ENCODE measurements at places on chromosomes 7 and 10.

GRCh38 chr7:16637379-16637778 is 8.2 kb downstream of the ANKMY2 start:
- DNase-seq = no peak

DNA sequence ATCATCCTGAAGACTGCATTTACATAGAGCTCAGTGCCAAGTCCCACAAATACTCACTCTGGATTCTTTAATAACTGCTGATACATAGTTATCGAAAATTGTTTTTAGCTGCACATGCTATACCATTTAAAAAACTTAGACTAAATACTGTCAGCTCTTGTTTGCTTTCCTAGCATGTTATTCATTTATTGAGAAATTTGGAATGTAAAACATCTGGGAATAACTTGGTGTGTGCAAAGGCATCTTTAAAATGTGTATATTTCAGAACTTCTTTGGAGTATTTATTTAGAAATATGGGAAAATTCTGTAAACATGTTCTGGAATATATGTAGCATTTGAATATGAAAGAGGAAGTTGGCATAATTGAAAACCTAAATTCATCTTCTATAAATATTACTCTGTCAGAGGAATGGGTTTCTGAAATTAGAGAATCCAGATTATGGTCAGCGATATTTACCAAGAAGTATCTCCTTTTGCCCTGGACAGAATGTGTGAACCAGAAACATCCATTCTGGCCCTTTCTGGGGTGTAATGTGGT is 119.7 kb downstream of the ARID5B start:
- no peak for DNase-seq

DNA sequence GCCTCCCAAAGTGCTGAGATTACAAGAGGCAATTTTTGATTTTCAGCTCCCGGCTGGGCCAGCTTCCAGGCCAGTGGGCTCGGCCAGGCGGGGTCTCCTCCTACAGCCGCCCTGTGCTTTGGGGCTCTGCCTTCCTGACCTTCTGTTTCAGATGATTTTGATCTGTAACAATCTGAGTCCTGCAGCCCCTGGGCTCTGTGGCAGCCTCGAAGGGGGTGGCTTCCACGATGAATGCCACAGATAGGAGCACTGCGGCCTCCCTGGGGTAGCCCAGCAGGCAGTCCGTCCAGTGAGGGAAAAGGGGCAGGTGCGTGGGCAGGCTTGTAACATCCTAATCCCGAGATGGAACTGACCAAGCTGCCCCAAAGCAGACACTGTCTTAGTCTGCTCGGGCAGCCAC is 177.5 kb downstream of the DNAJB6 start:
- no peak for DNase-seq

DNA sequence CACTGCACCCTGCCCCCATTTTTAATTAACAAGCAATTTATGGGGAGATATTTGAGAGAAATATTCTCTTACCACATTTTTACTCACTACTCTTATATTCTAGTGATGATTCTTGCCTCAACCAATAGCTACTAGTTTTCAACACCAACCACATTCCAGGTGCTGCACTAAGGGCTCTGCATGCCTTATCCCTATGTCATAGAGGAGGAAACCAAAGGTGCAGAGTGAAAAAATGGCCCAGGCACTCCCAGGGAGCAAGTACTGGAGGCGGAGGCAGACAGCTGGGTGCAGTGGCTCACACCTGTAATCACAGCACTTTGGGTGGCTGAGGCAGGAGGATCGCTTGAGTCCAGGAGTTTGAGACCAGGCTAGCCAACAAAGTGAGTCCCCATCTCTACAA is 35.5 kb upstream of the TPST1 start:
- DNase-seq = peak; percentile 34

GRCh38 chr7:45890902-45891461 is 2.7 kb downstream of the IGFBP1 start:
- DNase-seq = peak; percentile 50

DNA sequence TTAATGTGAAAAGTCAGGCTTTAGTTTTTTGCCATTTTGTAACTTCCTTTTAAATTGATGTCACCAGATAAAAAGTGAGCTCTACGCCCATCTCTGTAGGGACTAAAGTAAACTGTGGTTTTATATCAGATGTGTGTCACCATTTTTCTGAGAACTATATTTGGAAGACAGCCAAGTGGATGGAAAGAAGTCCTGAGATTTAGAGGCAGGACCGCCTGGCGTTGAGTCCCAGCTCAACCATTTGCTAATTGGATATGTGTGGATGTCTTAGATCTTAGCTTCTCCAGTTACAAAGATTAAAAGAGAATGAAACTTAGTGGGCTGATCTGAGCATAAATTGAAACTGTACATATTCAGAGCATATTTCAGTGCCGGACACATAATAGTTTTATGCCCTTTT is 691.6 kb upstream of the CELF2 start:
- DNase-seq = no peak

DNA sequence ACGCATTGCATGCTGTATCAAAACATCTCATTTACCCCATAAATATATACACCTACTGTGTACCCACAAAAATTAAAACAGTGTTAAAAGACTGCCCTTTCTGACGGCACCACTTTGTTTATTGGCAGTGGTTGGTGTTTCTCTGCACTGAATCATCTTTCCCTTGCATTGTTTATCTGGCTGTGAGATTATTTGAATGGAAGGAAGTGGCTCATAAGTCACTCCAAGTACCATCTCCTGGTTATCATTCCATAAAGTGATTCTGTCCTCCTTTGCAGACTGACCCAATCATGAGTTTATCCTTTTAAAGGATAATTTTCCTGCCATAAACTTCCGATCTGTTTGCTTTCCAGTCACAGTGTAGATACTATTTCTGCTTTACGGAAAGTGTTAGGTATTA is 183.8 kb downstream of the CAMK1D start:
- no peak for DNase-seq

GRCh38 chr7:77917500-77918262 is 119.1 kb downstream of the PHTF2 start:
- DNase-seq = no peak

GRCh38 chr7:141294143-141294829 is 220.4 kb downstream of the TMEM178B start:
- DNase-seq = no peak

- no peak for DNase-seq
These were observed 35.5 kb upstream of the WAPL start for GRCh38 chr10:86556933-86557649.

DNA sequence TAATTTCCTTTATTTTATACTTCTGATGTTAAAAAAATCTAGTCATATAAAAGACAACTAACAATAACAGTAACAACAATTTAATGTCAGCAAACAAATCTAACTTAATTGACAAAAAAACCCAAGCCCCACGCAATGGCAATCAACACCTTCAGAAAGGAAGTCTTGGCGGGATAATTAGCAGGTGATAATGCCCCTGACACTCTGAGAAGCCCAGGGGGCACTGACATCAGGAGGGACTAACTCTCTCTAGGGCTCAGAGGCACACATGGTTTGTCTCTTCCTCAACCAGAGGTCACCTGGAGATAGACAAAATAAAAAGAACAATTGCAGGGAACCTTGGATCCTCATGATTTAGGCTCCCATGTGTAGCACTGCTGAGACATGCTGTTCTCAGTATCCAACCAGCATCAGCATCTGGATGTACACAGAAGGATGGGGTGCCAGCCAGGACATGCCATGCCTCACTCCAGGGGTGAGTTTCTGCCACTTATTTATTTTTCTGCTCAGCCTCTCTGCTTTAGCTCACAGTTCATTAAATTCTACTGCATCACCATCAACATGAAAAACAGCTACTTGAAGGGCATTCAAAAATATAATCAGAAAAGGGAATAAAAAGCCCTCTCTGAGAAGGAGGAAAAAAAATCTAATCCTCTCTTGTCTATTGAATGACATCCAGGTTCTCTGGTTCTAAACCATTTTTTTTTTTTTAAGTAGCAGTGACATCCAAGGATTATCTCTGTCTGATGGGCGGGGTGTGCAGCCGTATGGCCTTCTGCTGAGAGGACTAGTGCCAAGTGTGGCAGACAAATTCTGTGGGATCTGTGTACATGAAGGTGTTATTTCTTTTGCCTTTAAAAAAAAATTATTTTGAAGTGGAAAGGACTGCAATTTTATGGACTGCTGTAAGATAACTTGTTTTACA is 96.3 kb downstream of the ATXN7L1 start:
- DNase-seq = no peak

DNA sequence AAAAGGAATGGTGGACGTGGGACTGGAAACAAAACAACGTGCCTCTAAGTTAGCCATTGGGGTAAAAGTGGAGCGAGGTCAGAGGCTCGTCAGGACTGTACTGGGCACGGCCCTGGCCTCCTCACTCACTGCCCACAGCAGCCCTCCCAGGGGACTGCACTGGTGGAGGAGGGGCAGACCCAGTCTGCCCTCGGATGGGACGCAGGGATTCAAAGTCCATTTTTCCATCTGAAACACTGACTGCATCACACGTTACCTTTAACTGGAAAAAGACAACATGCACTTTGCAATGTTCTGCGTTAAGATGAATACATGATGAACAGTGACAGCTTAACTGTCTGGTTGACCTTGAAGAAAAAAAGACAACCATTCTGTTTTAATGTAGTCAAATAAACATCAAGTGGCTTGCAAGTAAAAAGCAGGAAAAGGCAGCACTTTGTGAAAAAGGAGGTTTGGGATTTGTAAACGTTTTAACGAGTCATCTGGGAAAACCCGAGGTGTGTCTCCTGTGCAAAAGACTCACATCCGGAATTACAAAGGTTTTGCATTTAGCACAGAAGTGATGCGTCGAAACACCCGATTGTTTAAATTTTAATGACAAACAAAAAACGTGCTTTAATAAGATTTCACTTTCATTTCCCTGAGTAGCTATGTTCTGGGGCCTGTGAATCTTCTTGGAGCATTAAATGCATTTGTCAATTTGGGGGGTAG is 18.8 kb downstream of the KLF6 start:
- no peak for DNase-seq

DNA sequence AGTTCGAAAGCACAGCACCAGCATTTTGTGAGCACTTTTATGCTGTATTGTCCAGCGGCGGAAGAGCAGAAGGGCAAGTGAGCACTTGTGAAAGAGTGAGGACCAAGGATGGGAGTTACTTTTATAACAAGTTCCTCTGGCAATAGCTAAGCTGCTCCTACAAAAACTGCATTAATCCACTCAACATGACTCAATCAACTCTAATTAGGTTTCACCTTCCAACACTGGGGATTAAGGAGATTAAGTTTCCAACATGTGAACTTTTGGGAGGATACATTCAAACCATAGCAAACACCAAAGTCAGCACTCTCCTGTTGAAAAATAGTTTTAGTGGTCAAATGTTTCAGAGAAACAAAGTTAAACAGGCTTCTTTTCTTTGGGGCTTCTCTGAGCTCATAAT is 844.5 kb downstream of the REEP3 start:
- no peak for DNase-seq

DNA sequence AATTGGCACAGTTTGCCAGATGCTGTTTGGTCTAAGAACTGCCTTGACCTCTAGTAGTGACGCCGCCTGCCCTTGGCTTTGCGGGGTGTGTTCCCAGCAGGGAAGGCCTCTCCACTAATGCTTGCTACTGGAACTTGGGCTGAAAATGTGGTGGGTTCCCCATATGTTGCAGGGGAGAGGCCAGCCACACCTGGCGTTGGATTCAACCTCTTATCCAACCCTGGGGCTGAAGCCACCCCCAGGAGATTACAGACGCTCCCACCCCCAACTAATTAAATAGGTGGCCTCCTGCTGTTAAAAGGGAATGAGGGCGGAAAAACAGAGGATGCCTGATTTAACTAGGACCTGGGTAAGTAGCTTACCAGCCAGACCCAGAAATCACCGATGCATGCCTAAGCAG is 19.2 kb upstream of the ATOH7 start:
- no peak for DNase-seq

DNA sequence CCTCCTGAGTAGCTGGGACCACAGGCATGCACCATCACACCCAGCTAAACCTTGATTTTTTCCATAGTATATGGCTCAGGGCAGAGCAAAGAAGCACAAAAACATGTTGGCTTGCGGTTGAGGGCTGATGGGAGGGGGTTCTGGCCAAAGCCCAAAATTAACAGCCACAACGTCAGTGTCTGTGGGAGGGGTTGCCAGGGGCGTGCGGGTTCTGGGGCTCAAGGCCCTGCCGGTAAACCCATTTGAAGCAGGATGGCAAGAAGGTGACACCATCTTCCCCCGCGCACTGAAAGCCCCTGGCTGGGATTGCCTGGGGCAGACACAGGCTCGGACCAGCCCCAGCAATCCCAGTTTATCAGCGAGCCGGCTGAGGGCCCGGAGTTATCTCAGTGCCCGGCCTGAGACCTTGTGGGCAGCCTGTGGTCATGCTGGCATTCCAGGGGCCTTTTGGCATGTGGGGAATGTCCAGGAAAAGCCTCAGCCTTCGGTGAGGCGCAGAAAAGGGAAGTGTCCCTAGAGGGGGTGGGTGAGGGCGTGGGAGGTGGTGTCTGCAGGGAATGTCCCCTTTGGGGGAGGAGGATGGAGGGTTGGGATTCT is 167.7 kb upstream of the TNRC18 start:
- DNase-seq = peak; percentile 96

DNA sequence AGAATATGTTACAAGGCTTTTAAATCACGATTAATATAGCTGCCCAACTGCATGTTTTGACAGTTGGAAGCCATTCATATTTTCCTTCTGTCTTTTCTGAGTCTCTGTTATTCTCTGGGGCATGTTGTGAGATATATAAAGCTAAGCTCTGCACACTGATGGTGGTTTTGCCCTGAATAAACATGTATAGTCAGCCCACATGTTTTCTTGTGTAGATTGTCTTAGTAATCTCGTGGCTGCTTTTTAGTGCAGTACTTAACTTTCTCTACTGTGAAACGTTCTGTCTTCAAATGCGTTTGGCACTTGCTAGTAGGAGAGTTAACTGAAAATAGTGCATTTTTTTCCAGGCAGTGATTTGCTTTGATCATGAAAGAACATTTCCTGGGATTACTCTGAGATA is 268.5 kb downstream of the DNAJB9 start:
- no peak for DNase-seq

- no peak for DNase-seq
These were observed 87.9 kb upstream of the IKZF1 start for GRCh38 chr7:50216626-50217025.

GRCh38 chr7:35286422-35286821 is 32.5 kb upstream of the TBX20 start:
- DNase-seq = no peak

GRCh38 chr10:96690755-96691730 is 29.3 kb downstream of the PIK3AP1 start:
- no peak for DNase-seq

DNA sequence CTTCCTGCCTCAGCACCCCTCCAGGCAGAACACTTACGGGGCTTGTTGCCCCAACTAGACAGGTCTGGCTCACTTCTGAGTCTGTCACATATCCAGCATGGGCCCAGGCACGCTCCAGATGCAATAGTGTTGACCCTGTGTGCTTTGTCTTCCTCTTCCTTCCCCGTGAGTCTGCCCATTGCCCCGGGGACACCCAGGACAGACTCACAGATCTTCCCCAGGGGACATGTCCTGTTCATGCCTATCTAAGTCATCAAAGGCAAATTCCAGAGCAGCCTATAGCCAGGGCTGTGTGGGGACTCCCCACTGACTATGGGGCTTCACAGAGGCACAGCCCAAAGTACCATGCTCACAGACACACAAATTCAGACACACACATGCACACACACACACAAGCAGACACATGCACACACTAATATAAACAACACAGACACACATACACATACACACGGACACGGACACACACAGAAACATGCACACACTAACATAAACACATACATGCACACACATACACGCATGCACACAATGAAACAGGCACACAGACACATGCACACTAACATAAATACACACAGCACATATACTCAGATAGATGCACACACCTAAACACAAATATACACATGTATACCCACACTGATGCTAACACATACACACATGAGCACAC is 175.8 kb downstream of the KCNMA1 start:
- no peak for DNase-seq

All from PC-9 (cell line).